ENCODE measurements at places on chromosomes 7 and 10.

- H3K4me3 ChIP-seq = no peak overlapping the region
- no peaks in the 10 kb centered on the region for H3K36me3 ChIP-seq
- H3K4me1 ChIP-seq = peaks cover 39% of the 10 kb centered on the region
Observed at GRCh38 chr10:17787087-17787961, 21.8 kb upstream of the MRC1 start.

GRCh38 chr7:5626498-5626897 lies 155.0 kb downstream of the RNF216 start:
- DNase-seq = no peak
- no peak overlapping the region for H3K4me3 ChIP-seq
- H3K36me3 ChIP-seq = peaks cover 13% of the 10 kb centered on the region
- peaks cover 17% of the 10 kb centered on the region for H3K4me1 ChIP-seq
- H3K27ac ChIP-seq = peak overlapping the region; percentile 27

DNA sequence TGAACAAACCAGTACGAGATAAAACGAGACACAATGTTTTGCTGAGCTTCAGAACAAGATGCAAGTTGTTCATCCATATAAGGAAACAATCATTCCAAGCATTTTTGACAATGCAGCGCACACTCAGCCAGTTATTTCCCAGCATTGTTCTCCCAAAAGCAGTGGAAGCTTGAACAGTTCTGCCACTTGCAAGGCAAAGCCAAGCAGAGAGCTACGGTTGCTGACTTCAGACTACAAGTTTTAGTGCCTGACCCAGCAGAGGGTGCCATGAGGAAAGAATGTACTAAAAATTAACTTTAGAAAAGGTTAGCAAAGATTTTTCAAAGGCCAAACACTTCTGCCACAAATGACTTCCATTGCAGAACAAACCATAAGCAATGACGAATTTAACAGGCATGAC lies 152.5 kb downstream of the SLC25A13 start:
- no peak overlapping the region for H3K4me3 ChIP-seq
- no peak overlapping the region for H3K27ac ChIP-seq
- no peak for DNase-seq
- H3K27me3 ChIP-seq = no peaks in the 10 kb centered on the region

- DNase-seq = no peak
- H3K36me3 ChIP-seq = peaks cover 41% of the 10 kb centered on the region
- H3K4me3 ChIP-seq = no peak overlapping the region
- H3K27ac ChIP-seq = peak overlapping the region; percentile 39
- peaks cover 10% of the 10 kb centered on the region for H3K4me1 ChIP-seq
Observed at GRCh38 chr10:102657984-102658724, 13.9 kb downstream of the TRIM8 start.

GRCh38 chr10:63548860-63549259 lies 27.7 kb downstream of the REEP3 start:
- H3K27me3 ChIP-seq = no peaks in the 10 kb centered on the region
- no peak overlapping the region for H3K4me3 ChIP-seq
- no peak for DNase-seq
- no peak overlapping the region for H3K27ac ChIP-seq
- H3K36me3 ChIP-seq = peaks cover 7% of the 10 kb centered on the region

GRCh38 chr10:34196058-34196433 lies 619.0 kb downstream of the PARD3 start:
- H3K27ac ChIP-seq = no peak overlapping the region
- no peaks in the 10 kb centered on the region for H3K4me1 ChIP-seq
- H3K27me3 ChIP-seq = no peaks in the 10 kb centered on the region
- no peak for DNase-seq
- no peaks in the 10 kb centered on the region for H3K36me3 ChIP-seq

All from RWPE2 (cell line).